Stimulated activated CD4-positive, alpha-beta T cell treated with anti-CD3 and anti-CD28 coated beads, Interleukin-1b, Interleukin-23, amount 100 ng/mL, for 4 hours (primary cell): ENCODE measurements at places on chromosomes 3 and 15.

DNA sequence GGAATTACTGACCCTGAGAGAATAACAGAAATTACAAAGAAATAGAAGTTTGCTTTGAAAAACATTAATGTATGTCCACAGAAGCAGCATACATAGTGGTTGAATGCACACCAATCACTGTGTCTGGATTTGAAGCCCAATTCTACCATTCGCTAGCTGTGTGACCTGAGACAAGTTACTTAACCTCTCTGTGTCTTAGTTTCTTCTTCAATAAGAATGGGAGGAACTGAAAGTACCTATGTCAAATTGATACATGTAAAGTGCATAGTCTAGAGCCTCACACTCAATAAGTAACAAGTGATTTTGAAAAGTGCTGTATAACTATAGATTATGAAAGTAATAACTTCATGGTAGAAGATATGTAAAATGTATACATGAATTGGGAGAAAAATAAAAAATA lies 457.8 kb downstream of the FOXP1 start:
- DNase-seq = no peak

GRCh38 chr3:102979682-102980354 lies 545.0 kb downstream of the ZPLD1 start:
- DNase-seq = no peak

DNA sequence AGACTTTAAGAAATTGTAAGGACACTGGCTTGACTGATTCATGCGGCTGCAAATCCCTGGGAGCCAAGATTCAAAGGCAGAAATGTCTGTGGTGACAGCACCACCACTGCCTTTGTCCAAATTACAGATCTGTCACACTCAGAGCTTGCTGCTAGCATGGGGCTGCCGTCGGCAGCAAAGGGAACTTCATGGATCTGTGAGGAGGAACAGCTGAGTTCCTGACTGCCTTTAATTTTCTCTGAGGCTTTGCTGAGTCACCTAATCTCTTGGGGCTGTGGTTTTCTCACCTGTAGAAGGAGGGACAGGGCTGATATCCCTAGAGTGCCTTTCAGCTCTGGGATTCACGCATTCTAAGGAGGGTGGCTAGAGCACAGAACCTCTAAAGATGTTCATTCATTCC lies 4.1 kb upstream of the PAK6 start:
- DNase-seq = no peak

GRCh38 chr3:58164199-58164879 lies 46.4 kb downstream of the DNASE1L3 start:
- DNase-seq = no peak

GRCh38 chr3:174440253-174440701 lies 418.9 kb upstream of the NAALADL2 start:
- no peak for DNase-seq

- no peak for DNase-seq
Measured at GRCh38 chr3:12040902-12041301, 36.7 kb downstream of the SYN2 start.

- DNase-seq = no peak
Measured at GRCh38 chr3:12299026-12299425, 10.2 kb downstream of the PPARG start.

- no peak for DNase-seq
Measured at GRCh38 chr15:95162531-95162930, 931.2 kb downstream of the MCTP2 start.

DNA sequence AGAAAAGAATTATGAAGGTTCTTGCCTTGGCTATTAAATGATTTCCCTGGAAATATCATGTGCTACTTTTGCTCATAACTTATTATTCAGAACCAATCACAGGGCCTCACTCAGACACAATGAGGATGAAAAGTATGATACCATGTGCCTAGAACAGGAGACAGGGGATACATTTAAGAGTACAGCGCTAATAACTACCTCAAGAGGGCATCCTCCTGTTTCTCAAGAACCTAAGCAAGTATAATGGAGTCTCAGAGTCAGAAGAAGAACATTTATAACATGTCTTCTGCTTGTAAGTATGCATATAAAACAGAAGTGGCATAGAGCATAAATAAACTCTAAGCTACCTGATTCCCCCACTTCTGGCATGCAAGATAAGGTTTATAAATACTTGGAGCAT lies 125.4 kb upstream of the MME start:
- DNase-seq = no peak

- peak; percentile 80 for DNase-seq
Measured at GRCh38 chr3:15268033-15268631, 62.1 kb downstream of the CAPN7 start.

DNA sequence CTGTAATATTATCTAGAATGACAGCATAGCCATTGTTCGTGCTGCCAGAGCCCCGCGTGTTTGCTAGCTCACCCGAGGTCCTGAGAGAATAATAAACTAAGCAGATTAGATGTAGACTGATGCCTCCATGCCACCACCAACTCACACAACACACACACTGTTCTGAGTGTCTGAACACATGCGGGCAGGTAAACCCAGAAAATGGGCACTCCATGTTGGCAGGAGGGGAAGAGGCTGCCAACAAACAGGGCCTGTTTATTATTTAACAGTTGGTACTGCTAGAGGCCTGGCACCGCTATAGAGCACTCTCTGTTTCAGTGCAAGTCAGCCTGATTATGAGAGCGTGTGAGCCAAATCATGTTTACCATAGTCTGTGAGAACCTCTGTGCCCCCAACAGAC lies 299.0 kb downstream of the ZBTB20 start:
- DNase-seq = no peak

GRCh38 chr3:178405531-178405930 lies 130.7 kb upstream of the KCNMB2 start:
- DNase-seq = no peak

GRCh38 chr15:92633418-92633817 lies 22.2 kb downstream of the FAM174B start:
- no peak for DNase-seq

DNA sequence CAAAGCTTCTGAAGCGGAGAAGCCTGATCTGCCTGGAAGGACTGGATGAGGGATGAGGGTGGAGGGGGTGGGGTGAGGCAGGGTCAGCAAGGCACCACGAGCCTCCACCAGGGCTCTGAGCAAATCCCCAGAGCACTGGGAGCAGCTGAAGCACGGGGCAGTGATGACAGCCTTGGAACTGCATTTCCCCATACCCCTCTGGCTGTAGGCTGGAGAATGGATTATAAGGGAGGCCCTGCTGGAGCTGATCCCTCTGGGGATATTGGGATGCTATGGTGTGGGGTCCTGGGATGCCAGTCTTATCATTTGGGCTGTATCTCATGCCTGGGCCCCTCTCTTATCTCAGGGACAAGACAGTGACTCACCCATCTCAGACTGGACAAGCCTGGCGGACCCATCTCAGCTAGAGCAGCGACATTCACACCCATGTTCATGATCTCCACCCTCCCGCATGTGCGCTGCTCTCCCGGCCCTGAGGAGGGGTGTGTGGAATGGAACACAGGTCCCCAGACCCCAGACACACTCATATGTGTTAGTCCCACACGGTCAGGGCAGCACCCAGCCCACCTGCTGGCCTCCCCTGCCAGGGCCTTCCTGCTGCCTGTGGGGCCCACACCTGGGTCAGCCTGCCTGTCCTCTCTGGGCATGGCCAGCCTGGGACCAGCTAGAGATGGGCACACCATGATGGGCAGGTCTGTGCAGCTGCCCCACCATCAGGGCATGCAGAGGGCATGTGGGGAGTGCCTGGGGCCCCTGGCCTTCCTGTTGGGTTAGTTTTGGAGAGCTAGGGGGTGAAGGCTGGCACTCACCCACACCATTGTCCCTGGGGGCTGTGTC lies 97.1 kb downstream of the FBLN2 start:
- DNase-seq = no peak

- DNase-seq = no peak
Measured at GRCh38 chr15:36645106-36645505, 65.7 kb downstream of the CDIN1 start.

DNA sequence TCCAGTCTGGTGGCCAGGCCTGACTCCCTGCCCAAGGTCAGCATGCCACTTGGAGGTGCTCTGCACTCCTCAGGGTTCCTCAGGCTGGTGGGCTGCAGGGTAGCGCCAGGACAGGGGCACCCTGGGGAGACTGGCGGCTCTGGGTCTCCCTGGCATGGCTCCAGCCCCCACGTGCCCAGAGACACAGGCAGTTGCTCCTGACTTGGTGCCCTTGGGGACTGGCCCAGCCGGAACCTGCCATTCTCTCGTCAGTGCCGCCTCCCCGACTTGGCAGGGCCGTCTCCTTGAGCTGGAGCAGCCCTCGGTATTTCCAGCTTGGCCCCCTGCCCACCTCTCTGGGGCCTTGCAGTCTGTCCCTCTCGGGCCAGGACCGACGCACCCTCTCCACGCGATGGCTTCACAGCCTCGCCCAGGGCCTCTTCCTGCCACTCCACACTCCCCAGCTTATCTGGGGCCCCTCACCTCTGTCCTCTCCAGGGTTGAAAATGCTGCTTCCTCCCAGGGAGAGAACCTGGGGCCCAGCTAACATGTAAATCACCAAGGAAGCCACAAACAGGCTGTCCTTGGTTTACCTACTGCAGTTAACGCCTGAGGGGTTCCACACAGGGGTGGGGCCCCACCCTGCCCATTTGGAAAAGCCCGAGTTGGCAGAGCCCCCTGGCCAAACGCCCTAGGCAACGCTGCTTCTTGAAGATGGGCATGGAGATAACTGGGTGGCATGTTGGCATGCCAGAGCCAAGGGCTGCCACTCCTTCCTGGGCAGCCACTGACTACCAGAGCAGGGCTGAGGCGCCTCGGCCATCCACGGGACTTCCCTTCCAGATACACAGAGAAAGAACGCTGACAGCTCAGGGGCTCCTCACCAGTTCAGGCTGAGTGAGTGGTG lies 61.4 kb downstream of the SMAD6 start:
- no peak for DNase-seq

DNA sequence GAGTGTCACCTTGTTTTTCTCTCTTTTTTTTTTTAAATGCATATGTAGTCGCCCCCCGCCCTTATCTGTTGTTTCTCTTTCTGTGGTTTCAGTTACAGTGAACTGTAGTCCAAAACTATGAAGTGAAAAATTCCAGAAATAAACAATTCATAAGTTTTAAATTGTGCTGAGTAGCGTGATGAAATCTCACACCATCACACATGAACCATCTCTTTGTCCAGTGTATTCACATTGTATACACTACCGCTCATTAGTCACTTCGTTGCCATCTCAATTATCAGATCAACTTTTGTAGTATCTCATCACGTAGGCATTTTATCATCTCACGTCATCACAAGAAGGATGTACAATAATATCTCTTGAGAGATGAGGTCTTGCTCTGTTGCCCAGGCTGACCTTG lies 62.5 kb upstream of the MLF1 start:
- no peak for DNase-seq

GRCh38 chr15:55588815-55589115 lies 620 bp upstream of the PYGO1 start:
- no peak for DNase-seq

GRCh38 chr15:78968539-78969271 lies 23.9 kb upstream of the CTSH start:
- no peak for DNase-seq

GRCh38 chr3:16482194-16482769 lies 31.2 kb downstream of the RFTN1 start:
- no peak for DNase-seq

- no peak for DNase-seq
Measured at GRCh38 chr15:65374821-65375401, 2.9 kb downstream of the IGDCC3 start.

- DNase-seq = no peak
Measured at GRCh38 chr3:187878772-187879518, 133.7 kb upstream of the BCL6 start.

DNA sequence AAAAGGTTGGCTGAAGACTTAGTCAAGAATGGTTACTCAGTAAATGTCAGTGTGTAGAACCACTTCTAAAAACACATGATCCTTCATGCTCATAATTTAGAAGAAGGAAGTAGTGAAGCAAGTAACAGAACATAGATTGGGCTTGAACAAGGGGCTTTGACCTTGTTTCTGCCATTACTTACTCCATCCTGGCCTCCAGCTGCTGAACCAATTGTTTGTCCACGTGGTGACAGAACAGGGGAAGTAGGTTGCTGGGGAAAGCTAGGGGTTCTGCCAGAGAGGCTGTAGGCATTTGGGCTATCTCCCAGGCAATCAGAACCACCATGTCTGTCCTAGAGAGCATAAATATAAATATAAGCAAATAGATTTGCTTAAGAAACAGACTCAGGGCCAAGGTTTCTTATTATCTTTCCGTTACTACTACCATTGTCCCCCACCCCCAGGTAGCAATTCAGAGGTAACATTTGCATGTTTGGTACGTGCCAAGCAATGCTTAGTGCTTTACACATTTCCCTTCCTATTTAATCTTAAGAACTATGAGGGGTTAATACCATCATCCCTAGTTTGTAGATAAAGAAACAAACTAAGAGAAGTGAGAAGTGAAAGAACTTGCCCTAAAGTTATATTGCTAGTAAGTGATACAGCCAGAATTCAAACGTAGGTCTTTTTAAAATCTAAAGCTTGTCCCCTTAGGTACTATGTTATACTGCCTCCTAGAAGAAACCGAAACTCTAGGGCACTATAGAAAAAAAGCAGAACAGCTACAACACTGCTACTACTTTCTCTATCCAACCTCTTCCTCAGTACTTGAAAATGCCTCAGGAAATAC lies 3.0 kb upstream of the SPG11 start:
- DNase-seq = no peak

DNA sequence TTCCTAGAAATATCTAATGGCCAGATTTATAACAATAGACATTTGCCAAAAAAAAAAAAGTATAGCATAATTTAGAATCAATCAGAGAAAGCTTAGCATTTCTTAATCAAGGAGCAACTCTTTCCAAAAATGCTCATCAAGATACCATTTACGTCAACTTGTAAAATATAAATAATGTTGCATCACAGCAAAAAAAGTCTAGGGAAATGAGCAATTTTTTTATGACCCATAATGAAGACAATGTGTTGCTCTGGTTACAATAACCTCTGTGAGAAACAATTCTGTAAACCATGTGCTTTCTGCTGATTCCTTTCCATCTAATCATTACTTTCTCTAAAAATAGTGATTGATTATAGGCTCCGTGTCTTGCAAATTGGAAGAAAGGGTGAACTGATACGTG lies 36.3 kb downstream of the KBTBD8 start:
- no peak for DNase-seq

DNA sequence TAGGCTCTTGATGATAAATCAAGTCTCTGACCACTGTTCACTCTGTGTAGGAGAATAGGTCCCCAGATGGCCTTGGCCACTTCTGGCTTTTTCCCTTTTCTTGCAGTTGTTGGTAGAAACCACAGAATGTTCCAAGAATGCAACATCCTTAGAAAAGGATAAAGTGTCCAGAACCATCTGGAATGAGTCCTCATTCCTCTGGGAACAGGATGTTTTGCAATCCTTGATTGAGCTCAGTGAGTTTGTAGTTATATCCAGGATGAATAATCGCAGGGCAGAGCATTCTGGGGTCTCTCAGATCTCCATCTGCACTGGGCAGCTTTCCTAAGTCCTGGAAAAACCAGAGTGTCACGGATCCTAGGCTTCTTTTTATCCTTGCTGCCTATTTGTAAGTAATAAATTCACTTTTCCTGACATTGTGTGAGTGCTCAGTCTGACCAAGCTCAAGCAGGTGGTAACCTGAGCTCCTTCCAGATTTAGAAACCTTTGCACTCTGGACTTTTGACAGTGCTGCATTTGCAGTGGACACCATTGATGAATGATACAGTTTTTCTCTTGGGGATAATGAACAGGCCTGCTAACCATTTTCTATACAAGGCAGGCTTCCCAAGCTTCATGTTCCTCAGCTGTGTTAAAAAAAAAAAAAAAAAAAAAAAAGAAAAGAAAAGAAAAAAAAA lies 1028.6 kb downstream of the OTOL1 start:
- no peak for DNase-seq
